Stimulated activated CD8-positive, alpha-beta memory T cell treated with anti-CD3 and anti-CD28 coated beads, Interleukin-15, amount 100 ng/mL, for 48 hours (primary cell): ENCODE measurements at places on chromosomes 7 and 10.

DNA sequence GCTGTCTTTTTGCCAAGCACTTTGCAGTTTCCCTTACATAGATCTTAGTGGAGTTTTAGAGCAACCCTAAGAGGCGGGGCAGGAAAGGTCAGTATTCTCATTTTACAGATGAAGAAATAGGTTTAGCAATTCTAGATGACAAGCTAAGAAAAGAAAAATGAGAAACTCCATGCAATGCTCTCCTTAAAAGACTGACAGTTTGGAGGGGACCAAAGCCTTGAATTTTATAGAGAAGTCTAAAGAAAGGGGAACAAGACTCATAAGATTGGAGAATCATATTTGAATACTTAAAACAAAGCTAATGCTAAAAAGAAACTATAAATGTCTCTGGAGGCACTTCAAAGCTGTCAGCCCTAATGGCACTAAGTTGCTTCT lies 19.6 kb downstream of the CEP55 start:
- DNase-seq = no peak

GRCh38 chr10:94427166-94427565 lies 24.8 kb downstream of the TBC1D12 start:
- no peak for DNase-seq

- DNase-seq = no peak
Observed at GRCh38 chr7:110664803-110665202, 426.1 kb upstream of the LRRN3 start.

DNA sequence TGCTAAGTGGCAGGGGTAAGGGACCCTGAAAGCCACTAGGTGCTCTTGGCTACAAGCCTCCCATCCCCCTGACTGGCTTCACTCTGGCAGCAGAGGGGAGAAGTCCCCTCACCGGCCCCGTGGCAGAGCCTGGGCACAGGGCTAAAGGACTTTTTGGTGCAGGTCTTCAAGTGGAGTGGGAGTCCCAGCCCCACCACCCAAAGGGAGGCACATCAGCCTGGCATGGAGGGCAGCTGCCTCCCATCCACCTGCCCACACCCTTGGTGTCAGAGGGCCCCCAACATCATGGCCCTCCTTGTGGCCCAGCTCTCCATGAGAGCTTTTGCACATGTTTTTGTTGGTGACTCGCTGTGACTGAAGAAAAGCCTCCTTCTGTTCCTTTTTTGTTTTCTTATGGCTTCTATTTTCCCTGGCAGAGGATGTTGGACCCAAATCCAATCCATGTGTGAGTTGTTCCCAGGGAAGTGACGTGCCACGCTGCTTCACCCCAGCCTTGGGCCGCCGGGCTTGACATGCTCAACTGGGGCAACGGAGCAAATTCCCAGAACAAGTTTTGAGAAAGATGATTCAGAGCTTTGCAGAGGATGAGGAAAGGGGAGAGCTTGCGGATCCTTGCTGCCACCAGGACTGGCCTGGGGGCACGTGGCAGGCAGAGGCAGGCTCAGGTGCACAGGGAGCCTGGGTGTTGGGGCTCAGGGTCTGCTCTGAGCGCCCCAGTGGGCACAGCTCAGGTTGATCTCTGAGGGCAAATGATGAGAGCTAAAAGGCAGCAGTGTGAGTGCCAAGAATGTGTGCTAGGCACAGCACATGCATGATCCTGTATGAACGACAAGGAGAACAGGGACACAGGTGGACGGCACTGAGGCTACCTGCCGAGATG lies 1.9 kb upstream of the AEBP1 start:
- no peak for DNase-seq

DNA sequence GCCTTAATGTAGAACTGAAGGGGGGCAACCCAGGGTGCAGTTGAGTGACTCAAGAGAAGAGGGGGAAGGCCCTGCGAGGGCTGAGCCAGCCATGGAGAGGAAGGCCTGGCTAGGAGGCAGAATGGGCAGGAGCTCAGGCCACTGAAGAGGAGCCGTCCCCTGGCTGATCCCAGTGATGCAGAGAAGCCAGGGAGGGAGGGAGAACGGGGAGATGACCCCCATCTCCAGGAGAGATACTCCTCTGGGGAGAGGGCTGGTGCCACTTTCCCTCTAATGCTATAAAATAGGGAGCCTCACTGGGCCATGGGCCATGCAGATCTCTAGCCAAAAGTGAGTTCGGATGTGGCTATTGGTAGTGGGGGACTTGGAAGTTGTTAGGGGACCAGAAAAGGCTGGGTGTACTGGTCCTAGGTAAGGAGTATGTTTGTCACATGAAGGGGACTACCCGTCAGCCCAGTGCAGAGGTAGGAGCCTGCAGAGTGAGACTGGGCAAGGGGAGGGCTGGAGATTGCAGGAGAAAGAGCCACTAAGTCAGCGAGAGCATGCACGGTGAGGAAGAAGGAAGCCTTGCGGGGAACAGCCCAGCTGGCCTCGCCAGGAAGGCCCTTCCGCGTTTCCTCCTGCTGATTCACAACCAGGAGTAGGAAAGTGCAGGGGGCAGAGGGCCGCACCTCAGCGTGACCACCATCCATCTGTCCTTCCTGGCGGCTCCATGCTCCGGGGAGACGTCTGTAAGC lies 347.6 kb downstream of the TCERG1L start:
- no peak for DNase-seq

GRCh38 chr10:70341016-70341415 lies 41.4 kb downstream of the LRRC20 start:
- no peak for DNase-seq

- DNase-seq = no peak
Observed at GRCh38 chr10:45373576-45374349, at the start of gene ALOX5. ALOX5 (plus strand) TSS chr10:45374216; CDS start chr10:45374280, 64 bp downstream.

DNA sequence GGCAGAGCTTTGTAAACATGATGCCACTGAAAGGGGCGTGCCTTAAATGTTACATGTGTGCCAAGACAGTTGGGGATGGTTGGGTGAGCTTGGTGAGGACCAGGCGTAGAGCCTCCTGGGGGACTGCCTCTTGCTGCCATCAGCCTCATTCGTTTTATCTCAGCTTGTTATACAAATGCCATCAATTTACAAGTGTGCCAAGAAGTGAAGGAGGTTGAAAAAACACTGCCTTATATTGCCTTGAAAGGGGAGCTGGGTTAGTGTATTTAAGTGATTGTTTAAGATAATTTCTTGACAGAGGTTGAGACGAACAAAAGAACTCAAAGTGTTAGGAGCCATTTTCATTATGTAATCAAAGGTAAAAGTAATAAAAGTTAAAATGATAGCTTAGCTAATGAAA lies 354.7 kb downstream of the PHTF2 start:
- no peak for DNase-seq

DNA sequence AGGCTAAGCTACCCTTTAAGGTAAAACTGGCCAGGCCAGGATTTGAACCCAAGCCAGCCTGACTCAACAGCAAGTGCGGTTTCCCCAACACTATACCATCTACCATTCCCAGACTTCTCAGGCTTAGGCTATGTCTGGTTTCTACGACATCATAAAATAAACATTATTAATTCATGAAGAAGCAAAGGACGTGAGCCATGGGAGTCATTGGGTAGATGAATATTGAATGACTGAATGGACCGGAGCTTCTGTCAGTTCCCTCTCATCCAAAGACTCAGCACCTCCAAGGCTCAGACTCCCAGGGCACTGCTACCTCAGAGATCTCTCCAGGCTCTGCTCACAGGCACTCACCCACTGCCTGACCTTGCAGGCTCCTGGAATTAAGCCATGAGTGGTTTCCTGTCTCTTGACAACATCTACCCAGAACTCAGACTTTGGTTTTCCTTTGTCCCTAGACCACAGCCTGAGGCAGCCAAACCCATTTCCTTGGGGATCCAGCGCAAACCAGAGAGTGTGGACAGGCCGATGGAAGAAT lies 64.6 kb upstream of the STEAP1B start:
- DNase-seq = no peak

- no peak for DNase-seq
Observed at GRCh38 chr10:102235598-102235920, 5.8 kb downstream of the PITX3 start.

- DNase-seq = no peak
Observed at GRCh38 chr7:130153211-130153908, 51.8 kb downstream of the TMEM209 start.

DNA sequence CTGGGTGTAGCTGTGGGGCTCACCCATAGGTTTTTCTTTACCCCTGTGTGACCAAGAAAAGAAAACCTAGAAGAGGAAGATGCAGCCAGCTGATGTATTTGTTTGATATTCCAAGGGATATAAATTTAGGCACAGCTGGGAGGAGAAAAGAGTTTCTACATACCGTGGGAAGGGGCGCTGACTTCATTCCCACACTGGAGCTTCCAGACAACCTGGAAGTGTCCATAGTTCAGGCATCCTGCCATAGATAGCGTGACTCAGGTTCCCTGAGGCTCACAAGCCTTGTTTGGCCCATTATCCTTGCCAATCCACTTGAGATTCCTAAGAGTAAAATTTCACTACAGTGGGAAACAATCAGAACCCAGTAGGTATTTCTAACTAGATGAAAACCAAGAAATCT lies 371.7 kb upstream of the NRP1 start:
- no peak for DNase-seq

DNA sequence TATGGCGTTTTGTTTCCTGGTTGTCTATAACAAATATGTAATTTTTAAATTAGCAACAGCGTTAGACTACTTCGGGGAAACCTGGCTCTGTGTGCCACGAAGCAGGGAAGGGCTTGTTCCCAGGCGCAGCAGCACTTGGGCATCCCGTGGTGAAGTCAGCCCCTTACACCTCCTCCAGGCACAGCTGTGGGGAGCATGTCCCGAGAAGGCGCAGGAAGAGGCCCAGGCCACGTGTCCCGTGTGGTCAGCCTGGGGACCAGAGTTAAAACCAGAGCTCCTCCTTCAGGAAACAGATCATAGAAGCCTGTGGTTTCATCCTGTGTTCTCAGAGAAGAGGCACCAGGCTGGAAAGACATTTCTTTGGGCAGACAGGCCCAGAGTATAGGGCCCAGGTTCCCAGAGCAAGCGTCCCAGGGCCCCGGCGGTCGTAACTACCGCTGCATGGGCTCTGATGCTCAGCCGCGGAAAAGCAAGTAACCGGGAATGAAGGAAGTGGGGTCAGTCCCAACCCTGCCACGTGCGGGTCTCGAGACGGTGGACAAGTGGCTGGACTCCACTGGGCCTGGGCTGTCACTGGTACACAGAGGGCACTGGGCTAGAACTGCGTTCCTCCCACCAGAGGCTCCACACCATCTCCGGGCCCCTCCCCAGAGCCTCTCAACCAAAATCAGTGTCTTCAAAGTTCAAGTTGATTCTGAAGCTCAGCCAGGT lies 7.1 kb downstream of the NUDT1 start:
- DNase-seq = no peak

DNA sequence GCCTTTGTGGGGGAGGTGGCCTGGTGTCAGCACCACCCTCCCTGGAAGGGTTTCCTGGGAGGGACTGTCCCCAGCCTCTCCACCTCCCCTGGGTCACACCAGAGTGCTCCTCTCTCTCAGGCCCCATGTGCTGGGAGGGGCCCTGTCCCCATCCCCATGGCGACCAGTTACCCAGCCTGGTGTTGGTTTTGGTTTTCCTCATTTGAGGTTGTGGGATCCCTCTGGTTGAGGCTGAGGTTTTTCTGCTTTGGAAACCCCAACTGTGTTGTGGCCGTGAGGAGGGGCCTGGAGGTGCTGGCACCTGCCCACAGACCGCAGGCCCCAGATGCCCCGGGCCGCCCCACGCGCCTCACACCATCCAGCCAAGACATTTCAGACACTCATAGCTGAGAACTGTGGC lies 106.3 kb downstream of the GRK5 start:
- DNase-seq = peak; percentile 74

DNA sequence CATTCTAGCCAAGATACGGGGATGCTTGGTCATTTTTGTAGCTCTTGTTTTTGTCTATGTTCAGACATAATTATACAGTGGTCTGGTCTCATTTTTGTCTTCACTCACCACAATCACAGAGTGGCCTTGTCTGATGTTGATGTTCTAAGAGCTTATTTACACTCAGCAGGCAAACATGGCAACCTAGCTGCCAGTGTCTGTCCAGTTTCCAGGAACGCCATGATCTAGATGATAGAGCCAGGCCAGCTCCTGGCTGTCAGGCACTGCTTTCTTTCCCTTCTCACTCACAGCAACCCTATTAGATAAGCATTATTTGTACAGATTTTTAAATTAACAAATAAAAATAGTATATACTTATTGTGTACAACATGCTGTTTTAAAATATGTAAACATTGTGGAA lies 98.6 kb upstream of the PHF14 start:
- DNase-seq = no peak

GRCh38 chr7:79936281-79936983 lies 198.2 kb upstream of the GNAI1 start:
- no peak for DNase-seq

GRCh38 chr10:17479822-17480221 lies 25.4 kb upstream of the ST8SIA6 start:
- DNase-seq = no peak

GRCh38 chr7:85620936-85621685 lies 434.3 kb upstream of the SEMA3D start:
- no peak for DNase-seq

- DNase-seq = no peak
Observed at GRCh38 chr10:86333826-86334487, 32.6 kb downstream of the GRID1 start.

DNA sequence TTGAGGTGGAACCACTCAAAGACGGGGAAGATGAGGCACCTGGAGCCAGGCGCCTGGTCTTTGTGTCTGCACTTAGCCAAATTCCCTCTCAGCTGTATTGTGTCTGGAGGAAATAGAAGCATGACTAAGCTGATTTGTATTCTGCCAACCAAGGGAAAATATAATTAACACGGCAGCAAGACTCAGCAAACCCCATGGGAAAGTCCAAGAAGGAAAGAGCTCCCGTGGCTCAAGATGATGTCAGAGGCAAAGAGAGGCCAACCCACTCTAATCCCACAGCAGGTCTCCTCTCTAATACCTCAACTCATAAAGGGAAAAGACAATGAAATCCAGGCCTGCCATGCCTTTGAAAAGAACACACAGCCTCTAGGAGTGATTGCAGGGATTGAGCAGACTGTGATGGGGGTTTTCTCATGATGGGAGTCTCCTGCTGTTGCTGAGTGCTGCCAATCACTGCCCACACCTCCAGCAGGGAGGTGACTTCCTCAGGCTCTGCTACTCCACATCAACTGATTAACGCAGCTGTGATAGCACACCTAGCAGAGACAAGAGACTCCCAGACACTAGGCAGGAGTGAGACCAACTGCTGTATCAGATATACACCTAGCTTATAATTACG lies 255.5 kb upstream of the C7orf33 start:
- DNase-seq = no peak

- no peak for DNase-seq
Observed at GRCh38 chr7:16106300-16106699, 315.0 kb downstream of the CRPPA start.

DNA sequence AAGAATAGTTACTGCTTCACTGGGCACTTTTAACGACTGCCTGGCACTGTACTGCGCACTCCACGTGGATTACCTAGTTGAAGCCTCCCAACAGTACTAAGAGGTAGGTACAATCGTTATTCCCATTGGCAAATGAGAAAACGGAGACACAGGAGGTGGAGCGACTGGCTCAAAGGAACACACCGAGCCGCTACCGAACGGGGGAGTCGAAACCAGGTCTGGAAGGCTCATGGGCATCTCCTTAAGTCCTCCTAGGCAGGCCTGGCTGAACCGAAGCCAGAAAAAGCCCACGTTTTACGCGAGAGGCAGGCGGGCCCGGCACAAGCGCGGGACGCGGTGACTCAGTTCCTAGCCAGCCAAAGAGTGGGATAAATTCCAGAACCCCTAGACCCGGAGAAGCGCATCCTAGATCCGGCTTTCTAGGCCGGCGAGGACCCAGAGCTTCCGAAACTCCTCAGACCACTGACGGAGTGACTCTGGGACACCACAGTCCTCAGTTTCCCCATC lies 472 bp downstream of the PDAP1 start:
- peak; percentile 12 for DNase-seq
